ENCODE measurements at places on chromosomes 2 and 18. TPM values are rescaled to one million over a fixed set of nuclear protein-coding genes. Genes with fewer than 3 reads are reported as not detected.
A peak's percentile ranks its signal among the peaks of the same experiment; 100 is the strongest.

DNA sequence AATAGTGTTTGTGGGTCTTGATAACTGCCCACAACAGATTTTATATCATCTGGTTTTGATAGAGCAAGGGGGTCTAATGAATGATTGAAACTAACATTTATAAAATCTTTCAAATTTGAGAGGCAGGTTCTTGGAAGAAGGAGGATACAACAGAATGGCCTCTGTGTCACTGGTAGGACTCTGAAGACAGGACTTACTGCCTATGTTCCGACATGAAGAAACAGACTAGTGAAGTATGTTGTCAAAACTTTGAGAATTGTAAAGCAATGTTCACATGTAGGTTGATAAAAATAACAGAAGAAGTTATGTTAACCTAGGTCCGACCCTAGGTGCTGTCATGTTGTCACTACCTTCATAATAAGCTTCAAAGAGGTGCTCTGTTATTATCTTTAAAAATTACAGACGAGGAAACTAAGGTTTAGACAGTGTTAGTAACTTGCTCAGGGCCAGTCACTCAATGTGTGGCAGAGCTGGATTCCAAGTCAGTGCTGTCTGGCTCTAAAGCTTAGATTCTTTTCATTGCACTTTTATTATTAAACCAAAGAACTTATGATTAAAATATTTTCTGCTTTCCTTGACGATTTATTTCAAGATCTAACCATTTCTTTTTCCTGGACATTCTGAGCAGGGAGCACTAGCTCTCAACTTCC is 146.2 kb downstream of the RPIA start:
- no peak for DNase-seq

GRCh38 chr2:30259827-30260679 is 28.7 kb downstream of the LBH start:
- DNase-seq, result no peak

GRCh38 chr2:51903728-51904127 is 871.8 kb upstream of the NRXN1 start:
- no peak for DNase-seq

The MOGAT1 gene
- total RNA-seq, result not detected

The AGXT gene
- total RNA-seq, result not detected

- DNase-seq, result no peak
Observed at GRCh38 chr2:239498981-239499634, 98.3 kb upstream of the HDAC4 start.

GRCh38 chr18:3367491-3368091 is 82.4 kb upstream of the TGIF1 start:
- no peak for DNase-seq

DNA sequence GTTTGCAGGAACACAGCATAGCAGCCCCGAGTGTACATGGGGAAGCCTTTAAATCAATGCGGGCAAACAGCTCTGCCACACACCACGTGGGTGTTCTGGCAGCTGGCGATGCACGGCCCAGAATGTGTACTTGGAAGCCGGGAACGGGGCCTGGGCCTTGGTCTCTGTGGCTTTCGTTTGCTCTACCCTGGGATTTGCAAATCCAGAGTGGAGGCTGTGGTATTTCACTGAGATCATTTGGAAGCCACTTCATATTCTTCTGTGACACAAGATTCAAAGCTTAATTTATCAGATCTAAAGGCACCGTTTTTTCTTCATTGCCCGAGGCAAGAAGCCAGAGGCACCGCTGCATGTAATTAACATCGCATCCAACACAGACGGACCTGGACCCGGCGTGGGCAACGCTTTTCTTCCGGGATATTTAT is 246.3 kb upstream of the MYT1L start:
- DNase-seq, result peak; percentile 71

The SERPINB3 gene
- total RNA-seq, result not detected

The ILKAP gene
- 73.4 TPM for total RNA-seq

The DNAJC10 gene
- total RNA-seq, result 44.0 TPM

The TBR1 gene
- total RNA-seq, result 73.8 TPM

The GLI2 gene
- total RNA-seq, result 0.41 TPM

- no peak for DNase-seq
Observed at GRCh38 chr2:67576991-67577390, 179.9 kb downstream of the ETAA1 start.

The EGR4 gene
- total RNA-seq, result not detected

DNA sequence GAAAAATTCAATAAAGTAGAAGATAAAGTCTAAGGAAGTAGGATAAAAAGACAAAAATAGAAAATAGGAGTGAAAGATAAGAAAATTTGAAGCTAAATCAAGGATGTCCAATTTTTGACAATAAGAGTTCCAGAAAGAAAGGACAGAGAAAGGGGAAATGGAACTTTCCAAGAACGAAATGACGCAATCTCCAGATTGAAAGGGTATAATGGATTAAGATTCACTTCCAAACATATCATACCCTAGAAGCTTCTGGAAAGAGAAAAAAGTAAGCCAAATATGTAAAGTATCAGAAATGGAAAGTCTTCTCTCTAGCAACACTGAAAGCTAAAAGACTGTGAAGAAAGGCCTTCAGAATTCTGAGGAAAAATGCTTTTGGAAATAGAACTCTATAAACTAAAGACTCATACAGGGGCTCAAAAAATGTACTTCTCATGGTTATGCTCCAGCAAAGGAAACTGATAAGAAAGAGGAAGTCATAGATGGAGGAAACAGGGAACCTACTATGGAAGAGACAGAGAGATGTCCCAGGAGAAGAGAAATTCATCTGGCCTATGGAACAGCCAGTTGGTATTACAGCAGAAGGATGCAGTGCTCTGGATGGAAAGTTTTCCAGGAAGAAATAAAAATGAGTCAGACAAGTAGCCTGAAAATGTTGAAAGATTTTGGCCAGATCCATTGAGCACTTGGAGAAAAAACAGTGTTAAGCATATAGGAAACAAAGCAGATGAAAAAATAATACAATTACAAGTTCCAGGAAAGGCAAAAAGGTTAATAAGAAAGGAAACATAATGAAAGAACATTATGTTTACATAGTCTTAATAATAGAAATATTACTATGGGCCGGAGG is 20.1 kb downstream of the CASP8 start:
- no peak for DNase-seq

The DSC1 gene
- total RNA-seq, result not detected

GRCh38 chr2:96188821-96189526 is 19.7 kb downstream of the STARD7 start:
- DNase-seq, result no peak

The CD226 gene
- 0.82 TPM for total RNA-seq

- no peak for DNase-seq
Observed at GRCh38 chr2:62817995-62818713, 112.6 kb downstream of the EHBP1 start.

GRCh38 chr2:102021779-102022178 is 30.0 kb downstream of the IL1R2 start:
- DNase-seq, result no peak

DNA sequence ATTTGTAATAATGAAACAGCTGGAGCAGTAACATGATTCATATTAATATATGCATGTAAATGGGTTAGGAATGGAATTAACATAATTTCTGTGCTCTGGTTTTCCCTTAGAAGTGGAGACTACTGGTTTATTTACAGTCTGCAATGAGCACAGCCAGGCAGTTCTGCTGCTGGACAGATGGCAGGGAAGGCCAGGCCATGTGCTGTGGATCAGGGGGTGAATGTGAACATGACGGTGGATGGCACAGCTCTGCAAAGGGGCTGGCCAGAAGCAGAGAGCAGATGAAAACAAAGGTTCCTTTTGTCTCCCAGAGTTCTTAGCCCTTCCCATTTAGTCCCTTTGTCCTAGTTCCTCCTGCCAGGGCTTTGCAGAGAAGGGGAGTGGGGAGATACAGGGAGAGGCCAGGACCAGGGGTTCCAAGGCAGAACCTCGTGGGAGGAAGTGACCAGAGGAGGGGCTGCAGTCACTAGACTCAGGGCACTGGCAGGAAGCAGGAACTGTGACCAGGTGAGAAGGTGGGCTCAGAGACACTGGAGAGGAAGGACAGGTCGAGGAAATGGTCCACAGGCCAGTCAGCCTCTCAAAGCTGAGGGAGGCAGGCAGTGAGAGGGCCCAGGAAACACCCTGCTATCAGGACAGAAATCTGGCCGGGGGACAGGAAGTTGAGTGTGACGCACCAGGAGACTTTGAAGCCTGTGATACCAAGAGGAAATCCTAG is 112.9 kb upstream of the ATP8B1 start:
- peak; percentile 51 for DNase-seq

DNA sequence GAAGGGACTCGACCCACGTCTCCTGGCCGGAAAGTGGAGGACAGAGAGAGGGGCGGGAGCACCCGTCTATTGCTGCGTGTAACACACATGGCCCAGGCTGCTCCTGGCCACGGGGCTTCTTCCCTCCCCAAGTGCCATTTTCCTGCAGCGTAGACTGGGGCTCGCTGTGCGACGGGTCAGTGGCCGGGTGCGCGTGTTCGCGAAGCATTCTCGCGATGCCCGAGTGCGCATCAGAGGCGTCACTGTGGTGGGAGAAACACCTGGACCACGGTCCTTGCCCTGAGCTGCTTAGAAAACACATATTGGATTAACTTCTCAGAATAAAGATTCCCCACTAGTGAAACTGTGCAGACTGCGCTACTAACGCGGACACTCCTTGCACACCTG is 200.8 kb downstream of the EIPR1 start:
- DNase-seq, result no peak

The AFF3 gene
- 56.7 TPM for total RNA-seq

DNA sequence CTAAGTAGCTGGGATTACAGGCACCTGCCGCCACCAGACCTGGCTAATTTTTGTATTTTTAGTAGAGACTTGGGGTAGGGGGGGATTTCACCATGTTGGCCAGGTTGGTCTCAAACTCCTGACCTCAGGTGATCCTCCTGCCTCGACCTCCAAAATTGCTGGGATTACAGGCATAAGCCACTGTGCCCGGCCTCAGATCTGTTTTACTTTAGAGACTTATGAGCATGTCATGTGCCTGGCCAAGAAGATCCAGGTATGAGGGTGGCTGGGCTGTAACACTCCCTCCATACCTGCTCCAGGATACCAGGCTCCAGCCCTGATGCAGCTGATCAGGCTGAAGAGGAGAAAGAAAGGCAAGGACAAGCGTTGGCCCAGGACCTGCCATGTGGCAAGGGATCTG is 125.0 kb downstream of the LPIN1 start:
- DNase-seq, result no peak

DNA sequence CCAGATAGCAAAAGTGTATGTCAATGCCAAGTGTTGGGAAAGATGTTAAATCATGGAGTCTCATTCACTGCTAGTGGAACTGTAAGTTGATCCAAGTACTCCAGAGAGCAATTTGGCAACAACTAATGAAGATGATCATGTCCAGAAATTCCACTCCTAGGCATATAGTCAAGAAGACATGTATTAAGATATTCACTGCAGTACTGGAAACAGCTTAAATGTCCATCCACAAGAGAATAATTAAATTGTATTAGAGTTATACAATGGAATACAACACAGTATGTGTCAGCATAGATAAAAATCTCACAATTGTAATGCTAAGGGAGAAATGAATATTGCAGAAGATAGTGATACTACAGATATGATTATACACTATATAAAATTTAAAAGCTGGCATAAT is 15.2 kb upstream of the LBH start:
- DNase-seq, result no peak

GRCh38 chr18:12656938-12657683 is 796 bp downstream of the SPIRE1 start:
- peak; percentile 68 for DNase-seq

- no peak for DNase-seq
Observed at GRCh38 chr2:41716497-41716896, 331.3 kb upstream of the PKDCC start.

GRCh38 chr2:151862700-151863099 is 34.5 kb upstream of the ARL5A start:
- no peak for DNase-seq

The LYPD6 gene
- total RNA-seq, result 9.4 TPM

DNA sequence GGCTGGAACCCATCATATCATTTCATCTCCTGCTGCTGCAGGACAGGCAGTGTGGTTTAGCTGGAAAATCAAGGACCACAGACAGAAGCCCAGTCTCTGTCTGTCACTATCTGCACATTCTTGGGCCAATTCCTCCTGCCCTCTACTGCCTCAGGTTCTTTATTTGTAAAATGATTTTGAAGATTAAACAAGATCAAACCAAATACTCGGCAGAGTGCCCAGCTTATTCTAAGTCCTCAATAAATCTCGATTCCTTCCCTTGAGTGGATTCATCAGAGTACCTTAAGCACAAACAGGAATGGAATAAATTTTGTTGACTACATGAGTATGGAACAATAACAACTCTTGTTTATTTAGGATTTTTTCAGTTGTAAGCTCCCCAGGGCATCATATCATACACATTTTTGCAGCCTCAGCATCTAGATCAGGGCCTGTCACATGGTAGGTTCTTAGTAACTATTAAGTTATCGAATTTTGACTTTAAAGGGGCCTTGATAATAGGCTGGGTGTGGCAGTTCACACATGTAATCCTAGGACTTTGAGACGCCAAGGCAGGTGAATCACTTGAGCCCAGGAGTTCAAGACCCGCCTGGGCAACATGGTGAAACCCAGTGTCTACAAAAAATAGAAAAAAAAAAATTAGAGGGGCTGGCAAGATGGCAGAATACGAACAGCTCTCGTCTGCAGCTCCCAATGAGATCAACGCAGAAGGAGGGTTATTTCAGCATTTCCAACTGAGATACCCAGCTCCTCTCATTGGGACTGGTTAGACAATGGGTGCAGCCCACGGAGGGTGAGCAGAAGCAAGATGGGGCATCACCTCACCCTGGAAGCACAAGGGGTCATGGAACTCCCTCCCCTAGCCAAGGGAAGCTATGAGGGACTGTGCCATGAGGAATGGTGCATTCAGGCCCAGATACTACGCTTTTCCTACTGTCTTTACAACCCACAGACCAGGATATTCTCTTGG is 11.1 kb downstream of the RHOB start:
- no peak for DNase-seq

GRCh38 chr2:183996825-183997793 is 601.2 kb upstream of the ZNF804A start:
- no peak for DNase-seq

DNA sequence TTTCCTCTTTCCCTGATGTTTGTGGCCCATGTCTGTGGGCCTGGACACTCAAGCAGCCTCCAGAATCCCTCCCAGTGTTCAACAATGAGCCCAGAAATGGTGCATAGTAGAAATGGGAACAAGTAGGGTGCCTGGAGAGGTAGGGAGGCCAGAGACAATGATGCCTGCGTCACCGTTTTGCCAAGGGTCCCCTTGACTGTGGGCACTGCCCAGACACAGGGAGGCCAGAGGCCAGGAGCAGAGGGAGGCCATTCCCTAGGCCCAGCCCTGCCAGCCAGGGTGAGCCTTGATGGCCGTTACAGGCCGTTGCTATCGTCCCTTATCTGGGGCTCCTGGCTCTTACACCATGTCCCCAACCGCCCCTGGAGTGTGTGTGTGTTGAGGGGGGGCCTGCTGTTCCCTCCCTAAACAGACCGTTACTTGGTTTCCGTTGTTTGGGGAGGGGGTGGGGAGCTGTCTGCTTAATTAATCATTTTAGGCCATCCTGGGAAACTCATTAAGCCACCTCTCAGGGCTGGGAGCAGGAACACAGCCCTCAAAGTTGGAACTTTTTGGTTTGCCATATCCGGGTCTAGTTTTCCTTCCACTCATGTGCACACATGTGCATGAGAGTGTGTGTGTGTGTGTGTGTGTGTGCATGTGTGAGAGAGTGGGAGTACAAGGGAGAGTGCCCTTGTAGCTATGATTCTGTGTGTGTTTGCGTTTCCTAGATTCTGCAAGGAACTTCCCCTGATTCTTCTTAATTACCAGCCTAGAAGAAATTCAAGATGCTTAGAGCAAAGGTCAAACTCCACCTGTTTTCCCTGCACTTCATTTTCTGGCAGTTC is 135.2 kb upstream of the HAAO start:
- no peak for DNase-seq
